ENCODE measurements at places on chromosomes 12 and 14. TPM values are rescaled to one million over a fixed set of nuclear protein-coding genes. Genes with fewer than 3 reads are reported as not detected.

GRCh38 chr14:24058260-24058950, 6.6 kb downstream of the CARMIL3 start:
- DNase-seq = peak; percentile 81

DNA sequence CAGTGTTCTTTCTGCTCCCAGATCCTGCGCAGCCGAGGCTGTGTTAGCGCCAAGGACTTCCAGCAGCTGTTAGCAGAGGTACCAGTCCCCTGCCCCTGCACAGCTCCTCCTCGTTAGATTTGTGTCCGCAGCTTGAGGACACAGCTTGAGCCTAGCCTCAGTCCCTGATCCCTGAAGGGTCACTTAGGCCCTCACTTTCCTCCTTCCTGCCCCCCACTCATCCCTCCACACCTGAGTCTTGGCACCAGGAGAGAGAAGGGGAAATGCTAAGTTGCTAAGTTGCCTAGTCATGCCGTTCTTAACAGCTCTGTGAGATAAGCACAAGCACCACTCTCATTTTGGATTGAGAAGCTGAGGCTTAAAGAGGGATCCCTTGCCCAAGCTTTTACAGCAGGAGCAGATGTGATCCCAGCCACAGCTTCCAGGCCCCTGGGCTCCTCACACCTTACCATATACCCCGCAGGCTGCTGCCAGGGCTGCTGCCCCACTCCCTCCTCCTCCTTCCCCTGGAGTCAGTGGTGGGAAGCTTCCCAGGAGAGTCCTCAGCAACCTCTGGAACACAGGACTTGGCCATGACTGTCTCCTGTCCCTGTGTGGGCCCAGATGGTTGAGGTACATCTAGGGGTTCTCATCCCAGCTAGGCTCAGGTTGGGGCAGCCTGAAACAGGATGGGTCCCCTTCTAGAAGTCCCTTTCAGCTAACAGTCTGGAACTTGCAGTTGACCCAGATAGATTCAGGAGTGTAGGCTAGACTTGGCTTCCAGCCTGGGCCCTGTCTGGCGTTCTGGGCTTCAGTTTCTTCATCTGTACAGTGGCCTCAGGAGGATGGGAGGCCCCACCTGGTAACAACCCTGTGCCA, 975 bp downstream of the OGFOD2 start:
- DNase-seq = no peak

- DNase-seq = no peak
These were observed 81.8 kb downstream of the NUMB start for GRCh38 chr14:73376585-73376984.

- DNase-seq = no peak
These were observed 18.5 kb upstream of the CCDC175 start for GRCh38 chr14:59595071-59595470.

- no peak for DNase-seq
These were observed 64.8 kb downstream of the GNS start for GRCh38 chr12:64694130-64695040.

DNA sequence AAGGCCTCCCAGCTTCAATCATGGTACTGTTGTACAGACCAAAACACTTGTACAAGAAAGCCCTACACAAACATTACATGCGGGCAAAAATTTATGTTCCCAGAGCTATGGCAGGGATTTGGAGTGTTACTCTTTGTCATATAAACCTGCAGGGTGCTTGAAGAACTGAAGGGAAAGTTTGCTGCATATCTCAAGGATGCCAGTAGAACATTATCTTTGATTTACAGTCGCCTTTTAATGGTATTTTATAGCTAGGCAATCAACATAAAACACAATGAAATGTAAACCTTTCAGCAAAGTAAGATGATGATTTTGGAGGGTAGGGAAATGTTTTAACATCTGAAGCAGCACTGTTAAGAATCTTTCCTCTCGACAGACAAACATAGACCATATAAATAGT, 305.6 kb downstream of the KCNH5 start:
- no peak for DNase-seq

GRCh38 chr14:80055667-80056496, 155.4 kb downstream of the DIO2 start:
- DNase-seq = peak; percentile 47

DNA sequence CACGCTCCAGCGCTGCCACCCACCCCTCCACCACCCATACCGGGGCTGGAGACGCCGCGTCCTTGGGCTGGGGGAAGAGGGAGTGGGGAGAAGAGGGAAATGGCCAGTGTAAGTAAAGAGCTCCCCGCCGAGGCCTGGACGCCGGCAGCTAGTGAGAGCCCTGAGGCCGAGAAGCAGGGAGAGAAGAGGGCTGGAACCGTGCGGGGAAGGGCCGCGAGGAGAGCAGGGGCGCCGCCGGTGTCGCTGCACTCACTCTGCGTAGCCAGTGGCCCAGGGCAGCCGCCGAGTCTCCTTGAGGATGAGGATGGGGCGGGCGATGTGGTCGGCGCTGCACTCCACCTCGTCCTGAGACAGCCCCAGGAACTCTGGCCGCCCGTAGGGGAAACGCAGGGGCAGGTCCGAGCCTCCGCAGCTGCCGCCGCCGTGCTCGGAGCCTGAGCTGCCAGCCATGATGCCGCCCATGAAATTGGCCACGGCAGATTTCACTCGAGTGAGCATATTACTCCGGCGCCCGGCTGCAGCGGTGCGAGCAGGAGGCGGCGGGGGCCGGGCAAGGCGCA, 631 bp downstream of the PPM1H start:
- peak; percentile 46 for DNase-seq

GRCh38 chr12:112868459-112869041, 38.2 kb upstream of the OAS1 start:
- DNase-seq = peak; percentile 40

DNA sequence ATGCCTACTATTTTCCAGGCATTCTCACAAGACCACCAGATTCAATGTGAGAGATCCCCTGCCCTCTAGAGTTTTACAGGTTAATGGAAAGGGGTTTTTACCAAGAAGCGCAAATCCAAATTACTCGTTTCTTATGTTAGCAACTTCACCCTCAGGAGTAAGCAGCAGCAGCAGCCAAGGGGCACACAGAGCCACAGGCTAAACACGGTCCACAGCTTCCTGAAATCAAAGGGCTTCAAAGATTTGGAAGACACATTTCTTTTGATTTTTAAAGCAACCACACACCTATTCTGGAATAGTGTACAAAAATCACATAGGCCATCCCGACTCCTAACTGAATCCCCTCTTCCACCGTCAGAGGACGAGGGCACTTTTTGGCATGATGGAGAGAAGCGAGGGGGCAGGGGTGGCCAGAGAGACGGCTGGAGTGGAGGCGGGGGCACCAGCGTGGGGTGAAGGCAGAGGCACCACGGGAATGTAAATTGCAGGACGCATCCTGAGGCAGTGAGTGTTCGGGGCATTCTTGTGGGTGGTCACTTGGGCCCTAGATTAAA, 107.0 kb downstream of the ARF6 start:
- no peak for DNase-seq

- DNase-seq = no peak
These were observed 498 bp downstream of the RACGAP1 start for GRCh38 chr12:50024805-50025186.

GRCh38 chr14:22737052-22737451, 29.4 kb upstream of the OXA1L start:
- no peak for DNase-seq

- DNase-seq = peak; percentile 22
These were observed 61.7 kb upstream of the RFLNA start for GRCh38 chr12:124233041-124233796.

DNA sequence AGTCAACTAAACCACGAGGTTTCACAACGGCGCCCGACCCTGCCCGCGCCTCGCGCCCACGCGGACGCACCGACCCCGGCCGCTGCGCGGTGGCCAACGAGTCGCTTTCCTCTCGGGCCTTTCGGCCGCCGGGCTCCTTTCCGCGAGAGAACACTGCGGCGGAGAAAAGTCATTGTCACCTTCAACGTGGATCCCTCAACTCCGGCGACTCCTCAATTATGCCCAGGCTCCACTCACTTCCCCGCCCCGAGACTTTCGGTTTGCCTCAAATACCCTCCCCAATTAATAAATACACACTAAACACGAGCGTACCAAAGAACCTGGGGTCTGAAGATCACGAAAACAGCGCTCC, 450 bp downstream of the SINHCAF start:
- no peak for DNase-seq

GRCh38 chr12:106205208-106206069, 42.4 kb downstream of the CKAP4 start:
- DNase-seq = no peak

- DNase-seq = no peak
These were observed 27.6 kb downstream of the HELB start for GRCh38 chr12:66329941-66330340.

DNA sequence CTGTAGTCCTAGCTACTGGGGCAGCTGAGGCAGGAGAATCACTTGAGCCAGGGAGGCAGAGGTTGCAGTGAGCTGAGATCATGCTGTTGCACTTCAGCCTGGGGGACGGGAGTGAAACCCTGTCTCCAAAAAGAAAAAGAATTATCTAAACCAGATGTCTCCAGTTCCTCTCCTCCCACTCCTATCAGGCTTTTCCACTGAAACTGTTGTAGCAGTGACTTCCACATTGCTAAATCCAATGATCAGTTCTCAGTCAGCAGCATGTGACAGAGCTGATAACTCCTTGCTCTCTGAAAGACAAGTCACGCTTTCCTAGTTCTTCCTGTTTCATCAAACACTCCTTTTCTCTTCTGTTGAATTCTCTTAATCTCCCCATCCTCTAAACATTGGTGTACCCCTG, 8.6 kb downstream of the SLC38A6 start:
- DNase-seq = no peak

DNA sequence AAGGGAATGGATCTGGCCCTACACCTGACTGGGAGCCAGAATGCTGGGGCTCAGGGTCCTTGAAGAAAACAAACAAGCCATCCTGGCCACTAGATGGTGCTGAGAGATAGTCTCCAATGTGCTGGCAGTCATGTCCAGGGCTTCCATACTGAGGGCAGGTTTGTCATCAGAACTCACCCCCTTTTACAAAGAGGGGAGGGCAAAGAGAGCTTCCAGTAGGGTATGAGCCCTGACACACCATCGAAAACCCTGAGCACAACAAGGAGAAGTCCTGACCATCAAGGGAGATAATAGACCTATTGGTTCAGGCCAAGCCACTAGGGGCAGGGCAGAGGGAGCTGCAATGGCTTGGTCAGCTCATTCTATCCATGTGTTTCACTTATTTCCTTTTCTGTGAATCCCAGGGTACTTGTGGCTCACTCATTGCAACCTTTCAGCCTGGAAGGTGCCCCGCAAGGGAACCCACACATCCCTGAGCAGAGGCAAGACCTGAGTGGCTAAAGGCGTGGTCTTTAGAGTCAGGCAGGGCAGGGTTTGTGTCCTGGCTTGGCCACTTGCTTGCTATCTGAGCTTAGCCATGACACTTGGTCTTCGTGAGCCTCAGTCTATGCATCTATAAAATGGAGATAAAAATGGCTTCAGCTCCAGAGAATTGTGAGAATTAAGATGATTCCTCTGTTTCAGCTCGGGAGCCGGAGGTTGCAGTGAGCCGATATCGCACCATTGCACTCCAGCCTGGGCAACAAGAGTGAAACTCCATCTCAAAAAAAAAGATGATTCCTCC, 6.2 kb upstream of the PLEKHH1 start:
- peak; percentile 76 for DNase-seq

DNA sequence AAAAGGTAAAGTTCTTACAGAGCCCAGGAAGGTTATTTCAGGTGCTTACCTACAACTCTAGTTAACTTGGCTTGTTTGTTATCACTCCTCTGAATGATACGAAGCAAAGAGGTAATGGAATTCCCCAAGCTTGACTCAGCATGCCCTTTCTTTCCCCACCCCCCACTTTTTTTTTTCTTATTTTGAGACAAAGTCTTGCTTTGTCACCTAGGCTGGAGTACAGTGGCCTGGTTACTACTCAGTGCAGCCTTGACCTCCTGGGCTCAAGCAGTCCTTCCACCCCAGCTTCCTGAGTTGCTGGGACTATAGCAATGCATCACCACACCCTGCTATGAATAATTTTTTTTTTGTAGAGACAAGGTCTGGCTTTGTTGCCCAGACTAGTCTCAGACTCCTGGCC, 17.1 kb upstream of the YBX3 start:
- peak; percentile 50 for DNase-seq

The PAPLN gene
- total RNA-seq = 3.0 TPM

The HOXC9 gene
- 2.9 TPM for total RNA-seq

The WNT1 gene
- not detected for total RNA-seq

The GPRC5D gene
- total RNA-seq = not detected

The DIO2 gene
- 3.4 TPM for total RNA-seq

The LAG3 gene
- 1.9 TPM for total RNA-seq

The RABGGTA gene
- 30.4 TPM for total RNA-seq

The NRL gene
- 2.3 TPM for total RNA-seq

The MYF5 gene
- not detected for total RNA-seq
